ENCODE measurements at places on chromosomes 4 and X.

GRCh38 chr4:6983544-6984142, 59.5 kb upstream of the TADA2B start:
- DNase-seq = no peak

DNA sequence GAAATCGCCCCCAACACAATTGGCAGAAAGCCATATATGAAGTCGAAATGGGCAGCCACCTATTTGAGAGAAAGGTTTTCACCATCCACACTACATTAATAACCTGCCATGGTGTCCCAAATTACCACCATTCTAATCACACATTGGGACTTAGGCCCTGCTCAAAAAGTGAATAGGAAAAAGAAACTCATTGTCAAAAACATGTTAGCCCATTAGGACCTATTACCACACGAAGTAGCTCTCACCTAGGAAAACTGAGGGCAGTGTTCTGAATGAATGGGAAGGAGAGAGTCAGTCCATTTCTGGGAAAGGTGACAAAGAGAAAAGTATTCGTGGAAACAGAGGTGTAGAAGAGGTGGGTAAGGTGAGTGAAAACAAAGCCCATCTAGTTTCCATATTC, 60.8 kb downstream of the GPC3 start:
- no peak for DNase-seq

- DNase-seq = no peak
Measured at GRCh38 chr4:14924812-14925344, 77.4 kb upstream of the CPEB2 start.

DNA sequence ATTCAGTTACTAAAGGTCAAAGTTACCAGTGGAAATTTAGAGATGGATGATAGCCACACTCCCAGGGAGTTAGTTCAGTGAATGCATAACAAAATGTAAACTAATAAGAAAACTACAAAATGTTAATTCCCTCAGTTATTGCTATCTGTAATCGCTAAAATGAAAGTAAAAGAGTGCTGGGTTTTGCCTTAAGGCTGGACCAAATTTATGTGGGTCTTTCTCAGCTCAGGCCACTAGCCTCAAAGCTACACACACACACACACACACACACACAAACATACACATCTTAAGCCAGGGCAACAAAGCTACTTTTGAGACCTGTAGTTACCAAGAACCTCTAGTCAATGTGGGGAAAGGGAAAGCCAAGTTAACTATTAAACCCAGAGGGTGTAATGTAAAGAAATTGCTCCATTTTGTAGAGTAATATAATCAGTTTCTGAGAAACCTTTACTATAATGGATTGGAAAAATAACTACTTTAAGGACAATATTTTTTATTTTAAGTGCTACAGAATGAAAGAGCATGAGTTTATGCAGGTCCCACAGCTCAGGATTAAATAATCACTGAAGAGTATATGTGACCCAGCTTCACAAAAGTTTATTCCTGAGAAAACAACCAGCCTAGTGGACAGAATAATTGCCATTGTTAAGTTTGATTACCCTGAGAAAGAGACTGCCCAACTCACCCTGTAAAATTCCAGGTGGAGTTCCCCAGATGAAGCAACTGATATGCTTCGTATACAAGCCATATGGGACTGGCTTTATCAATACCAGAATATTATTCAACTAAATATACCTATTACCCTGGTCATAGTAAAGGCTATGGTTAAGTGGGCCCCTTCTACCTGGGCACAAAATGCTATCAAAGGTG, 8.9 kb upstream of the UGT2A3 start:
- no peak for DNase-seq

- no peak for DNase-seq
Measured at GRCh38 chr4:169492436-169493163, 119.8 kb downstream of the NEK1 start.

DNA sequence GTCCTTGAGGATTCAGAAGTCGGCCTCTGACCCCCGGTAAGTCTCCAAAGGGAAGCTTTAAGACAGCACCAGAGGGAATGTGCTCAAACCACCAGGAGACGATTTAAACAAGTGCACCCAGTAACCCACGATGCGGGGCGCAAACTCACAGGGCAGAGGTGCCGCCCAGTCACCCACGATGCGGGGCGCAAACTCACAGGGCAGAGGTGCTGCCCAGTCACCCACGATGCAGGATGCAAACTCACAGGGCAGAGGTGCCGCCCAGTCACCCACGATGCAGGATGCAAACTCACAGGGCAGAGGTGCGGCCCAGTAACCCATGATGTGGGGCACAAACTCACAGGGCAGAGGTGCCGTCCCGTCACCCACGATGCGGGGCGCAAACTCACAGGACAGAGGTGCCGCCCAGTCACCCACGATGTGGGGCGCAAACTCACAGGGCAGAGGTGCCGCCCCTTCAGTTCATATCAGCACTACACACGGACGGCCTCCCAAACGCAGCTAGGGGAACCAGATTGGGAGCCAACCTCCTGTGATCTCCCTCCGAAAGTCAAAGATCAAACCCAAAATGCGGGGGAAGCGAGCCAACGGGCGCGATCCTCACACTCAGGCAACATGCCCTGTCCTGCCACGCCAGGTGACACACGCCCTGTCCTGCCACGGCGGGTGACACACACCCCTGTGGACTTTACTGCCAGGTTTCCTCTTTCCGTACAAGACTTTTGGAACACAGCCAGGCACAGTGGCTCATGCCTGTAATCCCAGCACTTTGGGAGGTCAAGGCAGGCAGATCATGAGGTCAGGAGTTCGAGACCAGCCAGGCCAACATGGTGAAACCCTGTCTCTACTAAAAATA, 11.3 kb downstream of the PPP2R3B start:
- no peak for DNase-seq

DNA sequence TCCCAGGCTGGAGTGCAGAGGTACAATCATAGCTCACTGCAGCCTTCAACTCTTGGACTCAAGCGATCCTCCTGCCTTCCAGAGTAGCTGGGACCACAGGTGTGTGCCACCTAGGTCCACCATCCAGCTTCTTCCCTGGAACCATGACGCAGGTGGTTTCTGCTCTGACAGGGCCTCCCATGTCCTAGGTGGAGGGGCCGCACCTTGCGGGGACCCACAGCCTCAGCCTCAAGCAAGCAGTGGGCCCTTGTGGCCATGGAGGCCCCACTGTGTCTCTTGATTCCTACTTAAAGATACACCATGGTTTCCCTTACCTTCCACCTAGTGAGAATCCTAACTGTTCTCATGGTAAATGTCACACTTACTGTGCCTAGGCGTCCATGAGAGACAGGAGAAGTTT, 6.9 kb upstream of the GPR78 start:
- no peak for DNase-seq

DNA sequence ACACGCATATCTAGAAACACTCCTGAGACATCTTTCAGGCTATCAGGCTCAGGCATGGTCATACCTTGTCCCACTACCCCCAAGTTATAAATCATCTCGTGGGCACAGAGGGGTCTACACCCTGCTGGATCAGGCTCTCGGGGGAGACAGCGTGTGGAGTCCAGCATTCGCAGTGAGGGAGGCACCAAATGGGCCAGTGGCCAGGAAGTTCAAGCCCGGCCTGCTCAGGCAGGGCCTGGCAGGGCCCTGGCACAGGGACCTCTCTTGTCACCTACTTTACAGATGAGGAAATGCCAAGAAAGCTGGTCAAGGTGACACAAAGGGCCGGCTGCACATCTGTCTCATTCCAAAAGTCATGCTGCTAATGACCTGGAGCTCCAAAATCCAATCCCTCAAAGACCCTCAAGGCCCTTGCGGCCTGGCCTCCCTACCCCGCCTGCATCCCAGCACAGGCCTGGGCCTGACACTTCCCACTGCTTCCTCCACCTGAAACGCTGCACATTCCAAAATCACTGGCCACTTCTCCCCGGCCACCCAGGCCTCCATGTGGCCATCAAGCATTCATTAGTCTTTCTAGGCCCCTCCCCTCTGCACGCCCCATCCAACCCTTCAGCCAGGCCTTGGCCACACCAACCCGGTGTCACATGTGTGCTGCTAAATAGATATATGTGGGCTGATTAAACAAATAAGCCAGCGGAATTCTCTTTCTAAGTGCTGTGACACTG, 35.6 kb downstream of the ACOX3 start:
- no peak for DNase-seq

DNA sequence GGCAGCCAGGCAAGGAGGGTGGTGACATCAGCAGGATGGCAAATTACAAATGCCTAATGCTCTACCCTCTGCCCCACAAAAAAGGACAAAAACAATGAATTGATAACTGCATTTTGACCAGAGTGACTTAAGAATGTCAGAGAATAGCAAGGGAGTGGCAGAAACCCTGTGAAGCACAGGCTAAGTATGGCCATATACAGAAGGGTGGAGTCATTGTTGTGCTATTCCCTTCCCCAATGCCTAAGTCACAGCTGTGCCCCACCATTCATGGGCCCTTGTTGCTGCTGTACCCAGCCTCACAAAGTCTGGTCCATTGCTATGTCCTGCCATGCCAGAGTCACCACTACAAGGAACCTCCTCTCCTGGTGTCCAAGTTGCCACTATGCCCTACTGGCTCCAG, 123.1 kb downstream of the NEK1 start:
- no peak for DNase-seq

- DNase-seq = no peak
Measured at GRCh38 chrX:17627026-17627425, 110.3 kb upstream of the SCML1 start.

GRCh38 chr4:147761218-147761883, 29.5 kb downstream of the ARHGAP10 start:
- DNase-seq = no peak

DNA sequence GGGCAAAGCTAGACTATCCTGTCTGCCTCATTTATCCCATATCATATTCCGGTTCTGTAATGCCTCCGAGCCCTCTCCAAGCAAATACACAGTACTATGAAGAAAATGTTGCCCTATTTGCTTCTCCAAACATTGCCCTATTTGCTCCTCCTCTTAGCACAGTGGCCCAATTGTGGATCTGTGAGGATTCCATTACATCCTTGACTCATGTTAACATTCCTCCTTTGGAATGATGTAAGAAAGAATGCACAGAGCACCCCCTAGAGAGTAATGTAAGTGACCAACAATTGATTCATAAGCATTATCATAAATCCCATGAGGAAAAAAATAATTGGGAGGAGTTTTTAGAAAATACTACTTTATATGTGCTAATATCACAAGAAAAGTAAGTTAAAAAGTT, 11.3 kb upstream of the BTC start:
- DNase-seq = no peak

- no peak for DNase-seq
Measured at GRCh38 chrX:153381684-153382532, 19.2 kb downstream of the PNMA6E start.

- no peak for DNase-seq
Measured at GRCh38 chrX:17078031-17078720, 131.7 kb downstream of the REPS2 start.

- DNase-seq = no peak
Measured at GRCh38 chrX:107548775-107549174, 79.5 kb upstream of the PRPS1 start.

- no peak for DNase-seq
Measured at GRCh38 chr4:16235209-16235608, 8.9 kb upstream of the TAPT1 start.

- no peak for DNase-seq
Measured at GRCh38 chrX:40227125-40227524, 129.4 kb upstream of the BCOR start.

GRCh38 chrX:28058901-28059300, 77.7 kb upstream of the DCAF8L1 start:
- no peak for DNase-seq

DNA sequence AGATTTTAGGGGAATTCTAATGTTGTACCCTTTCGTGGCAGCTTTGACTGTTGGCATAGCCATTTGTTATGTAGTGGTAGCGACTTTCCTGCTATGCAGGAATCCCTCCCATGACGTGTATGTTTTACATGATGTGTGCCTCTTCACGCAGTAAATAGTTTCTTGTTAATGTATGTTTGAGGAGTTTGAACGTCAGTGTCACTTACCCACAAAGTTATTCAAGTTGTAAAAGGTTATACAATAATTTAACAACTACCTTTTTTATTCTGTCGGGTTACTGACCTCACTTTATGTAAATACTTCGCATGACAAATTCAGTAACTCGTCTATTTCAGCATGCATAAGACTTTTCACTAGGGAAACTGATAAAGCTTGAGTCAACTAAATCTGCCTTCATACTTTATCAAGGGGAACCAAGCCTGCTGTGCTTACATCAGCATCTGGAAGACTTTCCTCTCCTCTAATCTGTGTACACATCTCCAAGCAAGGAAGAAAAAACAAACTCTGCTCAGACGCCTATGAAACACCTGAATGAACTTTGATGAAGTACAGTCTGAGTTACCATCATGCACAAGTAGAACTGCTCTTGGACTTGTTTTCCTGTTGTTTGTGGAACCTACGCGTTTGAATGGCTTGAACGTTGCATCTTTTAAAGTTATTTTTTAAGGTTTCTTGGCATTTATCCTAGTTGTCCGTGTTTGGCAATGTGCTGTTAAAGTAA, 61.2 kb downstream of the SLC9A6 start:
- no peak for DNase-seq

DNA sequence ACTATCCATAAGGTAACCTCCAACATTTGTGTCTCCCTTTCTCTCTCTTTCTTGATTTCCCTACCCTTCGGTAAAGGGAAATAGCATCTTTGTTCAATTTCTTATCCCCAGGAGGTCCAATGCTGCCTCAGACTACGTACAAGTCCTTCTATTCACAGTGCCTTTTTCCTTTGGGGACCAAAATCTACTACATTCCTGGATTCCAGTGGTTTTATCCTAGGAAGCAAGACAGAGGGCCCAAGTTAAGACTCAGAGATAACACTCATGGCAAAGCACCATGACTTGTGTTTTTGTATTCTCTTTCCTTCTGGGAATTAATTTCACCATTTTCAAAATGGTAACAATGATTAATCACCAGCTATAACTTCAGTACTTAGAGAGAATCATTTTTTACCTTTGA, 10.6 kb downstream of the G3BP2 start:
- no peak for DNase-seq

DNA sequence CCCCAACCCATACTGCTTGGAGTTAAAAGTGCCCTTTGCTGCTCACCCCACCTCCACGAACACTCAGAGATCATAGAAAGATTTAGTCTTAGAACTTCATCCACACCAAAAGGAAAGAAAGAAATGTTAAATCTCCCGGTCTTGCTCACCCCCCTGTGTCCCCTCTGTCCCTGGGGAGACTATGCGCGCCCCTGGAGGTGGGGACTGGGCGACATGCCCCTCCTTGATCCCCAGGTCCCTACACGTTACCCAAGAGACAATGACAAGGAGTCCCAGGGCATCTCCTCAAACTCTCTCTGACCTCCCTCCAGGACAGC, 620 bp downstream of the ITM2A start:
- DNase-seq = no peak
